ENCODE measurements at places on chromosomes 6 and 20.

- no peak for DNase-seq
These were observed 677.8 kb upstream of the POU3F2 start for GRCh38 chr6:98156580-98156979.

- no peak for DNase-seq
These were observed 39.7 kb downstream of the TMEM181 start for GRCh38 chr6:158599635-158600034.

- DNase-seq = peak; percentile 85
These were observed 11.2 kb downstream of the GNAS-AS1 start for GRCh38 chr20:58839474-58839874.

- no peak for DNase-seq
These were observed 13.3 kb upstream of the TDRD6 start for GRCh38 chr6:46674410-46674809.

DNA sequence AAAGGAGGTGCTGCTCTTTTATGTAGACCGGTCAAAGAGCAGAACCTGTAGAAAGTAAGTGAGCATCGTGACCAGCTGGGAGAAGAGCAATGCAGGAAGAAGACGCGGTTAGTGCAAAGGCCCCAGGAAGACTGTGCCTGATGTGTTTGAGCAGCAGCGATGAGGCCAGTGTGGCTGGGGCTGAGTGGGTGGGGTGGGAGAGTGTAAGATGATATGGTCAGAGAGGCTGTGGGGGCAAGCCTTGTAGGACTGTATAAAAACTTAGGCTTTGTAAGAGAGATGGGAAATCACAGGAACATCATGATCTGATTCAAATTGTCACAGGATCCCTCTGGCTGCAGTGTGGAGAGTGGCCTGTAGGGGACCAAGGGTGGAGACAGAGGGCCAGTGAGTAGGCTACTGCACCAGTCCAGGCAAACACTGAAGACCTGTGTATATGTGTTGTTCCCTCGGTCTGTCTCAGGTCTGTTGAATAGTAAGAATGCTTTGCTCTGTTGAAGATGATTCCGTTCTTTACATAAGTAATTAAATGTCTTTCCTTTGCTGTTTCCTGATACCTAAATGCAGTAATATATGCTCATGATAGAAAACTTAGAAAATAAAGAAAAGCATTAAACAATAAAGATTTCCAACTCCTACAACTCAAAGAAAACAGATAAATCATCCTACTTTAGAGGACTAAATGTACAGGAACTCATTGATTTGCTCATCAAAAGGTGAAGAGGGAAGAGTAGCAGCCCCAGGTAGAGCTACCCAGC is 23.6 kb upstream of the WFDC2 start:
- peak; percentile 73 for DNase-seq

All from T47D (cell line).